Non-pigmented ciliary epithelial cell (primary cell): ENCODE measurements at places on chromosomes 7 and 10.

GRCh38 chr7:145331076-145331475, 495.2 kb upstream of the TPK1 start:
- DNase-seq: no peak

GRCh38 chr10:79001082-79001885, 67.5 kb upstream of the ZMIZ1 start:
- no peak for DNase-seq

GRCh38 chr7:14400271-14400670, 410.8 kb upstream of the ETV1 start:
- DNase-seq: no peak

- no peak for DNase-seq
These were observed 110.4 kb downstream of the NRCAM start for GRCh38 chr7:108345710-108346336.

DNA sequence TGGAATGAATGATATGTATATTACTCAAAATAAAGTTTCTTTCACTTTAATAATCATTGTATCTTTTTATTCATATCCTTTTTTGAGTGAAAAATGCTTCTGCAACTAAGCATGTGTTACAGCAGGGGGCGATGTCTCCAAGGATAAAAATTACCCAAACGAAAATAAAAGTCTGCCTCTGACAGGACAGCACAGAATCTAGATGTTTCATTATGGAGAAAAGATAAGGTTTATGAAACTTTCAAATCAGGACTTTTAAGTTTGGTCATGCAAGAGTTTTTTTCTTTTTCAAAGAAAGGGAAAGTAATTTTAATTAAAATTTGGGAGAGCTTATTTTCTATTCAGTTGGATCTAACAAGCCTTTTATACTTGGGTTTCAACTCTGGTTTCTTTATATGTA, 48.4 kb downstream of the TES start:
- DNase-seq: no peak

GRCh38 chr7:116788572-116789197, 73.7 kb upstream of the CAPZA2 start:
- no peak for DNase-seq

DNA sequence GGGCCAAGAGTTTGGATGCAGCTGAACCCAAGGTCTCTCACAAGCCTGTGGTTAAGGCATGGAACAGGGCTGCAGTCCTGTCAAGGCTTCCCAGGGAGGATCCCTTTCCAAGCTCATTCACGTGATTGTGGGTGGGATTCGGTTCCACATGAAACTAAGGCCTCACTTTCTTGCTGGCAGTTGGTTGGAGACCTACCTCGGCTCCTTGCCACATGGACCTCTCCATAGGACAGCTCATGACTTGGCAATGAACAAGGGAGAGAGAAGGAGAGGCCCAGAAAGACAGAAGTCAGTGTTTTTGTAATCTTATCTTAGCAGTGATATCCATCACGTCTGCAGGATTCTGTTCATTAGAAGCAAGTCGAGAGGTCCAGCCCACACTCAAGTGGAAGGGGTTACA, 583.8 kb downstream of the LRMDA start:
- no peak for DNase-seq

GRCh38 chr10:35783305-35783838, 141.3 kb upstream of the FZD8 start:
- no peak for DNase-seq

GRCh38 chr10:131896403-131896802, 4.4 kb upstream of the PPP2R2D start:
- DNase-seq: no peak

DNA sequence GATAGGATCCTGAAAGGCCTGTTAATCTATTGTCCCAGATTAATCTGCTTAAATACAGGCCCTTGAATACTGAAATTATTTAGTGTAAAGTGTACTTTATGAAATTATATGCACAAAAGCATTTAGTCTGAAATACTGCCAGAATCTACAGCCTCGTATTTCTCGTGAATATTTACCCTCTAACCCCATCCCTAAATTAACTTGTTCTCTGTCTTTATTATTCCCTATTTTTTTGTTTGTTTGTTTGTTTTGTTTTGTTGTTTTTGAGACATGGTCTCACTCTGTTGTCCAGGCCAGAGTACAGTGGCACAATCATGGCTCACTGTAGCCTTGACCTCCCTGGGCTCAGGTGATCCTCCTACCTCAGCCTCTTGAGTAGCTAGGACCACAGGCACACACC, 2.7 kb upstream of the CPED1 start:
- DNase-seq: no peak

- DNase-seq: no peak
These were observed 225.4 kb downstream of the BMPER start for GRCh38 chr7:34130558-34131295.

- DNase-seq: no peak
These were observed 25.9 kb downstream of the ABRAXAS2 start for GRCh38 chr10:124827474-124827873.

DNA sequence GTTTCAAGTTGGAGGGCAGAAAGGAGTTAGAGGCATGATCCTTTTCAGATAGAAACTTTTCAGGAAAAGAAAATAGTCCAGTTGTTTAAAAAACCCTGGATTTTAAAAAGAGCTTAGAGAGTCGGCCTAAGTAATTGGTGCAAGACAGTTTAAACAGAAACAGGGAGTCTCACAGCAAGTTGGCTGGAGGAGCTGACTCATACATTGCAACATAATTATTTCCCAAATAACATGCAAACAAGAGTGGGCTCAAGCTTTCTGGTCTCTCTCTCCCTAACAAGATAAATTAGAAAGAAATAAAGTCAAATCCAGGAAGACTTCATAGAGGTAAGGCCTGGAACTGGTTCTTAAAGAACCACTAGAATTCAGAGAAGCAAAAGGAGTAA, 100.3 kb upstream of the AGBL3 start:
- DNase-seq: peak; percentile 63

DNA sequence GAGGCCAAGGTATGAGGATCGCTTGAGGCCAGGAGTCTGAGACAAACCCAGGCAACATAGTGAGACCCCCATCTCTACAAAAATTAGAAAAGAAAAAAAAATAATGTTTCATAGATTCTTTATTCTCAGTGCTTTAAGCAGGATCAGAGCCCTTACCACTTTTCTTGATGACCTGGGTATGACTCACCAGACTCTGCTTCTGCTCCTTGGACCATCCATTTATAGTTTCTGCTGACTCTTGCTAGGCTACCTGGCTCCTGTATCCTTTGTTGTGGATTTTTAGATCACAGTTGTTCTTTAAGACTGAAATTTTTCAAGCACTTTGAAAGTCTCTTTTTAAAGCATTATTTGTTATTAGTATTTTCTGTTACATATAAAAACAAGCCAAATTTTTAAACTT, 411.1 kb downstream of the GFRA1 start:
- DNase-seq: peak; percentile 32

DNA sequence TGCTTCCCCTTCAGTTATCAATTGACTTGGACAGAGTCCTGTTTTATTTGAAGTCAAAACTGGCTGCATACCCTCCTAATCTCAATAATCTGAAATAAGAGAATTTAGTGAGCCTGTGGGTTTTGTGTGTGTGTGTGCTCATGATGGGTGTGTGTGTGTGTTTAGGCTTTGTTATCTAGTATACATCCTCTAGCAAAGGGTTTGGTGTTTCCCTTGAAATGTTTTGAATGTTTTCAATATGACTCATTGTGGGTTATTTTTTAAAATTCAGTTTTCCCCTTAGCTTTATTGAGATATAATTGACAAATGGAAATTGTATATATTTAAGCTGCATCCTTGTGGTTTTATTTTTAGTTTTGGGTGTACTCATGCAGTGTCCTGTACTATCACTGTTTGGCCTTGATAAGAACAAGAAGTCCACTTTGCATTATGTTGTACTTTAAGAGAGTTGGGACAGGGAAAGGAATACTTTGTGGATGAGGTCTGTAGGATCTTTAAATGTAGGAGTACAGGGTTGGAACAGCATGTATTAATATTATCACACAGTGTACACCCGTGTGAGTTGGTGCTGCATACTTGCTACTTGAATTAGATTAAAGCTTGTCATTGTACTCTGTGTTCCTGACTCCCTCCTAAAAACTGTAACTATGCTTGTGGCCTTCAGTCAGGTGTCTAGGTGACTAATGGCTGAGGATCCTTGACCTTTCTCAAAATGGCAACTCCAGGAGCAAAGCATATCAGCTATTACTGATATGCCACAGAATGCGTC, 58.3 kb downstream of the VCL start:
- DNase-seq: no peak

DNA sequence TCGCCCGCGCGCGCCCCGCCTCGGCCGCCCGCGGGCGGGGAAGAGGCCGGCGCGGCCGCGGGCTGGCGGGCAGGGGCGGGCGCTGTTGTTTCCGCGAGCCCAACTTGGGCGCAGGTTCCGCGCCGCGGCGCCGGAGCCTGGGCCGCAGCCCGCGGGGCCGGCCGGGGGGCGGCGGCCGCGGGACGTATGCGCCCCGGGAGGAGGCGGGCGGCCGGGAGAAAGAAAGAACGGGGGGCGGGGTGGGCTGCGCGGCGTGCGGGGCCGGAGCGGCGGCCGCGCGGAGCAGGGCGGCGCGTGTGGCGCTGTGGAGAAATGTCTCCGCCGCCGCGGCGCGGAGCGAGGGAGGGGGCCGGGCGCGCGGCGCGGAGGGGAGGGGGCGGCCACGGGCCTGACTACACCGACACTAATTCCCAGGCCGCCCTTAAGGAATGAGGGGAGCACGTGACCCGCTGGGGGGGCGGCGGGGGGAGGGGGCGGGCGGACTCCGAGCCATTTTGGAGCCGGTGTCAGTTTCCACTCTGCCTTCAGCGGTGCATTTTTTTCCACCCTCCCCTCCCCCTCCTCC, at the start of gene BMI1:
Gene BMI1 (plus strand): TSS at position 509 of the 565 bp plus-strand sequence. CDS start 5,351 bp downstream, outside the sequence.
- DNase-seq: no peak

DNA sequence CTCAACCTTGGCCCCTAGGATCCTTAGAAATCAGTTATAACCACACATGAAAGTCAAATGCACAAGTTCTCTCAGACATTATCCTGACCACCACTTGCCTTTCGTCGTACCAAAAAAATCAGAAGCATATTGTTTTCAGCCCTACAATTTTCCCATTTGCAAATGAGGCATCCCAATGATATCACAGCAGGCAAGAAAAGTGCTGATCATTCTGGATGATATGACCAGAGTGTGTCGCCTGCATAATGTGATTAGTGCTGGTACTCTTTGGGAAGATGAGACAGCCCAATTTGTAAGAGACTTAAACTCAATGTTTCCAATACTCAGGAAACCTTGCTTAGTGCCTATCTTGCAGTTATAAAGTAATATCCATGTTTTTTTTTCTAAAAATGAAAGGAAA, 168.0 kb downstream of the SORCS1 start:
- no peak for DNase-seq

GRCh38 chr7:68706291-68706690, 892.0 kb upstream of the AUTS2 start:
- DNase-seq: peak; percentile 77

GRCh38 chr7:77450054-77450453, 33.9 kb upstream of the GSAP start:
- DNase-seq: no peak

DNA sequence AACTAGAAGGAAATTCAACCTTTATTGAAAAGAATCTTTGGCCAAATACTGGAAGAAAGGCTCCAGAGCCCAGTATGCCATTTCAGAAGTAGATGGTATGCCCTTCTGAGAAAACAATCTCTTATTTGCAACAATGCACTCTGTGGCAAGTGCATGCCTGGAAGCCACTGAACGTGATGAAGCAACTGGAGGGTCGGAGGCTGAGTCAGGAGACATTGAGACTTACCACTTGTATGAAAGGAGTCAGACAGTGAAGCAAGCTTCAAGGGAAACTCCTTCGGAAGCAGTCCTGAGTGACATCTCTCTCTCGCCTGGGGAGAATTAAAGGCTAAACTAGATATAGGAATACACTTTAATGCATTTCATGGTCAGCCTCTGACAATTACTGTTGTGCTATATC, 353.7 kb downstream of the NRG3 start:
- no peak for DNase-seq

GRCh38 chr10:88200312-88201032, 337.0 kb downstream of the PTEN start:
- no peak for DNase-seq

GRCh38 chr7:74334030-74334429, 44.8 kb downstream of the CLIP2 start:
- peak; percentile 50 for DNase-seq

- no peak for DNase-seq
These were observed 535.0 kb downstream of the TNS3 start for GRCh38 chr7:47046949-47047348.

GRCh38 chr7:4820405-4820966, 41.3 kb downstream of the PAPOLB start:
- DNase-seq: no peak

DNA sequence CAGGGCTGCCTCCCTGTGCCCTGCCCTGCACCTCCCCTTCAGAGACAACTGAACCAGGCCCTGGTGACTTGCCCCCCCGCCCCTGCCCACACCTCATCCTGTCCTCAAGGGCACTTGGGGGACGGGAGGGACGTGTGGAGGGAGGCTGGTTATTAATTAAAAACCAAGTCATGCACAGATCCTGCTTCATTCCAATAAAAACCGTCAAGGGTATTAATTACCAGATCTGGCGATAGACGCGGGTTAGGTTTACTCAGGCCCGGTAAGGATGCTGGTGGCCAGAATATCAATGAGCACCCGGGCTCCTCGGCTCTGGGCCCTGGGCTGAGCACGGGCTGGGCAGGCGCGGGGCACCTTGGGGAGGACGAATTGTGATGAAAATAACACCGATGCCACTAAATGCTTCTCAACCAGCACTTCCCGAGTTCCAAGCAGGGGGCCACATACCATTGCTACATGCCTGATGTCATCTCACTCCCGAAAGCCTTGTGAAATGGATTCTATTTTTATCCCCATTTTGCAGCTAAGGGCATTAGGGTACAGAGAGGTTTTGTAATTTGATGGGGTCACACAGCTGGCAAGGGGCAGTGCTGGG, 24.5 kb upstream of the GTF2IRD1 start:
- DNase-seq: peak; percentile 43

DNA sequence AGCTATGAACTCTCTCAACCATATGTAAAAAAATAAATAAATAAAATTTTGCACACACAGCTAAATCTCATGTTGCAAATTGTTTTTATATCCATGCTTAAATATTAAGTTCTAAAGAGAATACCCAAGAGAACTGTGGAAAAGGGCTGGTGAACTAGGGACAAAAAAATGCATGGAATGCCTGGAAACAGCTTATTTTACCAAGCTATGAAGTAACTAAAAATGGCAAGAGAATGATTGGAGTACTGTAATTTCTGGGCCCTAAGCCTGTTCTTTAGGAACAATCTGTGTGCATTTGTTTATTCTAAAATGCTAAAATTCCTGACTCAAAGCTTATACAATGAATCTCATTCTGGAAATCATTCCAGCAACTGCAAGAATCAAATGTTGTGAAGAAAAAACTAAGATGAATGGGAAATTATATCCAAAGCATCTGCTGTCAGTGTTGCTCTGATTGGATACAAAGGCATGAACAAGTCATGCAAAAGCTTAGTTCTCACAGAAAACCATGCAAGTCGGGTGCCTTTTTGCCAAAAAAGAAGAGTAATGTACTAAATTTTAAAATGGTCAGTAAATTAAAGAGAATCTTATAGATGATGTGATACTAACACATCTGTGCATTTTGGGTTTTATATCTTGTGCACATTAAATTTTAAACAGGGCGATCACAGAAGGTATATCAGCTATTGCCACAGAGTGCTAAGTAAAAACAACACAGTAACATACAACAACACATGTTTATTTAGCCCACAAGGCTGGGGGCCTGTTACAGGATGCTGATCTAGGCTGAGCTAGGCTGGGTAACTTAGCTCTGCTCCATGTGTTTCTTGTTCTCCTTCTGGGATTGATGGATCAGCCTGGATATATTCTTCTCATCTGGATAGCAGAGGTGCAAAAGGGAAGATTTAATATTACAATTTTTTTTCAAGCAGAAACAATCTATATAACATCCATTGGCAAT, 453.5 kb upstream of the SEMA3A start:
- DNase-seq: peak; percentile 63
